ENCODE measurements at places on chromosomes 1 and 21. TPM values are rescaled to one million over a fixed set of nuclear protein-coding genes. Genes with fewer than 3 reads are reported as not detected.

GRCh38 chr21:46376856-46377453, 53.0 kb downstream of the PCNT start:
- no peak for DNase-seq

The PPIAL4G gene
- 0.14 TPM for total RNA-seq

DNA sequence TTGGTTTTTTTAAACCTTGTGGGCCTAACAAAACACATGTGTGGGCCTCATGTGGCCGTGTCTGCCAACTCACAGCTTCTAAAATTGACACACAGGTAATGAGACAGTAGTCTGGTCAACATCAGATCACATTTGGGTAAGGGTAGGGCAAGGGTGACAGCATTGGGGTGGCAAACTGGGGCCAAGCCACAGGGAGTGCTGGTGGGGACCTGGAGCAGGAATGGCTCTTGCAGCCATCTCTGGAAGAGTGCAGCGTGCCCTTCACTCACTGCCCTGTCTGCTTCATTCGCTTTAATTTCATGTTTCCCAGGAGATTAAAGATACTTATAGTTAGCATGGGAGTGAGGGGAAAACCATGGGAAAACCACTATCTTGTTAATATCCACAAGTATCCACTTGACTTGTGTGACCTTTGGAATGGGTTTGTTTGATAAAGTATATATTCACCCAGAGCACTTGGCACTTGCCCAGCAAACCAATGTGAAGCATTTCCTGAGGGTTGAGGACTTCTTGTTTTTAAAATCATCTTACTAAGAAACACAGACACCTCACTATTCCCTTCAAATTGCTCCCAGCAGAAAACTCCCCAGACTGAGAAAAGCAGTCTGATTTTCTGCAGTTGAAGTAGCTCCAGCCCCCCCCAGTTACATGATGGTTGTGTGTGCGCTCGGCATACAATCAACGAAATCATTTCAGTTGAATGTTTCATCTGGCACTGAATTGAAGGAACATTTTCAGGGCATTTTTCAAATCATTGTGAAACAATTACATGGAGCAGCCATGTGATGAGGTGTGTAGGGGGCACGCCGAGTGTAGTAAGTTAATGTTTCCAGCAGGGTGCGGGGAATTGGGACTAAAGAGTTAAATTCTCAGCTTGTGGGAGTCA, 175.7 kb downstream of the VPS13D start:
- DNase-seq: no peak

DNA sequence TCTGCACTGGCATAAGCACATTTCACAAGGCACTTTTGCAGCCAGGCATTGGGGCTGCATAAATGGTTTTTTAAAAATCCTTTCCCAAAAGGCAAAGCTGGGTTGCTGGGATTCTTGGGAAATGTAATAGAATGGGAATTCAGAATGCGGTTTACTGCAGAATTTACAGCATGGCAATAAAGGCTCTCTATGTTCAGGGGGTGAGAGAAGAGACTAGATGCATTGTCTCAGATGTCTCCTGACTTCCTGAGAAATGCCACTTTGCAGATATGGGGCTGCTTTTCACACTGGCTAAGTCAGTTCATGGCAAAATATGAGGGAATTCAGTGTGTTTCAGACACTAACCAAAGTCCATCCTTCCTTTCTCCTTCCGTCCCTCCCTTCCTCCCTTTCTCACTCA, 13.5 kb downstream of the FCGR2B start:
- no peak for DNase-seq

DNA sequence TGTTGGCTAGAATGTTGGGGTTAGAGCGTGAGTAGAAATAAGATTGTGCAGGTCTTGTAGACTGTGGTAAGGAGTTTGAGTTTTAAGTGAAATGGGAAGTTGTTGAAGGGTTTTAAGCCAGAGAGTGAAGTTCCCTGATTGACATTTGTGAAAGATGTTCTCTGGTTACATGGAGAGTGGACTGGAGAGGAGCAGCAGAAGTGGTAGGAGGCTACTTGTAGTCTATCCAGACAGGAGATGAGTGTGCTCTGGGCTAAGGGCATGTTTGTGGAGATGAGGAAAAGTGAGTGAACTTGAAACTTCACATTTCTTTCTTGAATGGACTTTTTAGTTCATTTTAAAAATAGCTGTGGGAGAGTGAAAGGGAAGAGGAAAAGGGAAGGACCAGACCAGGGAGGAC, 37.0 kb downstream of the F3 start:
- DNase-seq: no peak

GRCh38 chr21:23130308-23130707, 2132.1 kb downstream of the NCAM2 start:
- DNase-seq: no peak

- no peak for DNase-seq
Measured at GRCh38 chr1:240000634-240001033, 91.0 kb upstream of the FMN2 start.

DNA sequence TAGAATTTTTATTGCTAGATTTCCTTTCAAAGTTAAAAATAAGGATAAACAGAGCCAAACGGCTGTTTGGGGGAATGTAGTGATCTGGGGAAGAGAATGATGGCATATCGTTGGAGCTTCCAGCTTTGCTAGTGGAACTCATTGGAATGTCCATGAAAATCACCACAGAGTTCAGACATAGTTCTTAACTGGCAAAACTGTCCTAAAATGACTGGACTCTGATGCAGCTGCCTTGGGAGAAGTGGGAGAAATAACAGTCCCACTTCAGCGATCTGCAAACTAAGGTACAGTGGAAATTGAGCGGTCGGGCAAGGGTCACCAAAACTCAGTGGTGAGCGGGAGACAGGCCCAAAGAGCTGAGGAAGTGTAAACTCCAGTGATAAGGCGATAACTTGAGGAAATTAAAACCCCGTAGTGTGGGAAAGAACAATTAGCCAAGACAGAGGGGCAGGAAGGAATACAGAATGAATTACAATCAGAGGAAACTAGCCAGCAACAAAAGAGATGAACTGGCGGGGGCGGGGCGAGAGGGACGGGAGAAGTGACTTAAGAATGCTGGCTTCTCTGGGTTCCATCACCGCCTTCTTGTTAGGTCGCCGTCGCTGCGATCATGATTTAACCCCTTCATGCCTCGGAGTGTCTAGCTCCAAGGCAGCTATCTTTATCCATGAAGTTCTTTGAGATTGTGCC, 89.8 kb upstream of the ARHGAP29 start:
- no peak for DNase-seq

DNA sequence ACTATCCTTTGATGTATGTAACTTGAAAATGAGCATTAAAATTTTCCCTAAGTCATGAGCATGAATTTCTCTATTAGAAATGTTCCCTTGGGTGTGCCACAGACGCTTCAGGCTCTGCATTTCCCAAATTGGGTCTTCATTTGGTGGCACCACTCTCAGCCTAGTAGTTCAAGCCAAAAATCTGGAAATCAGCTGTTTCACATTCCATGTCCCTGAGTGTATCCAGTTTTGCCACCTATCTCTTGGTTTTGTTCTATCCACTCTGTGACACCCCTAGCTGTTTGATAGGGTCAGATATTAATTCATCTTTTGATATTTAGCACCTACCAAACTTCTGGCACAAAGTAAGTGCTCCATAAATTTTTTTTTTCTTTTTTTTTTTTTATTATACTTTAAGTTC, 89.5 kb upstream of the DPH5 start:
- no peak for DNase-seq

DNA sequence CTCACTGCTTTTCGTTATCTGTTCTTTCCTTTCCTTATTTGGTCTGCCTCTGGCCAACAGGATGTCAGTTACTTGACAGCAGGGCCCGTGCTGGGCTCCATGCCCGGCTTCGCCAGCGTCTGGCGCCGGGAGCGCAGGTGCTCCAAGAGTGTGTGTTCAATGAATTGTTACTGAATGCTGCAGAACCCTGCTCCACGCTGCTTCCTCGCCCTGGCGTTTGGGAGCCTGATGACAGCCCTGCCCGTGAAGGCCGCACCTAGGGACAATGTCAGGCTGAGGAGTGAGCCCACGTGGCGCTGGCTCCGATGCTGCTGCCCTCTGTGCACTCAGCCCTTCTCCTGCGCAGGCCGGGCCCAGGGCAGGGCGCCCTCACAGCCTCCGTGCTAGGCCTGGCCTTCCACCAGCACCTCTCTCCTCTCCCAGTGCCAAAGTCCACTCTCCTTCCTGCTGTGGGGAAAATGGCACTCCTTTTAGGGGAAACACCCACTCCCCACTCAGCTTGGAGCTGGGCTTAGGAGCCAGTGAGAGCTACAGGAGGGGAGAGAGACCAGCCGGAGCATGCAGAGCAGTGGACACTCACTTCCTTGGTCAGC, 51.4 kb downstream of the ACBD3 start:
- DNase-seq: no peak

DNA sequence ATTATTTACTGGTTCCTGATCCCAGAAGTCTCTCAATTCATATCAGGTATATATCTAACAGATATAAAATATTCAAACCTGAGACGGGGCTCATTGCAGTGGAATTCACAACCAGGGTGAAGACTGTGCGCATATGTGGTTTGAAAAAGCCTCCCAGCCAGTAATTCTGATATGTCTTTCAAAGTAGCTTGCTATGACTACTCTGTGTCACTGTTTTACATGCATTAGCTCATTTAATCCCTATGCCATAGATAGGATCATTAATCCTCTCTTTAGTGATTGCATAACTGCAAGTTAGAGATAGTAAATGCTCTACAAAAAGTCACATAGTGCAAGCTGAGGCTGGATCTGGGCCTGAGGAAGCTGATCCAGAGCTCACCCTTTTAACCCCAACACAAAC, 251.4 kb downstream of the FMN2 start:
- DNase-seq: no peak

DNA sequence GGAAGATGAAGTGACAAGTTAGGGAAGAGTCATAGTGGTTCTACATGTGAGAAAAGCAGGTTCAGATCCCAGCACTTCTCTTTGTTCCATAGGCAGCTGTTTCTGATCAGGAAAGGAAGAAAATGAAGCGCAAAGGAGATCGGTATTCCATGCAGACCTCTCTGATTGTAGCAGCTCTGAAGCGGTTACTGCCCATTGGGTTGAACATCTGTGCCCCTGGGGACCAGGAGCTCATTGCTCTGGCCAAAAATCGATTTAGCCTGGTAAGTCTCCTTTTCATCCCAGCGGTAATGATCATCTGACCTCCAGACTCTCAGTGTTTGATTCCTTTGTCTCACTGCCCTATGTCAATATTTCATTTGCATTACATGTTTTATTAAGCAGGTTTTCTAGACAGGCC, 173.6 kb downstream of the ZP4 start:
- no peak for DNase-seq

DNA sequence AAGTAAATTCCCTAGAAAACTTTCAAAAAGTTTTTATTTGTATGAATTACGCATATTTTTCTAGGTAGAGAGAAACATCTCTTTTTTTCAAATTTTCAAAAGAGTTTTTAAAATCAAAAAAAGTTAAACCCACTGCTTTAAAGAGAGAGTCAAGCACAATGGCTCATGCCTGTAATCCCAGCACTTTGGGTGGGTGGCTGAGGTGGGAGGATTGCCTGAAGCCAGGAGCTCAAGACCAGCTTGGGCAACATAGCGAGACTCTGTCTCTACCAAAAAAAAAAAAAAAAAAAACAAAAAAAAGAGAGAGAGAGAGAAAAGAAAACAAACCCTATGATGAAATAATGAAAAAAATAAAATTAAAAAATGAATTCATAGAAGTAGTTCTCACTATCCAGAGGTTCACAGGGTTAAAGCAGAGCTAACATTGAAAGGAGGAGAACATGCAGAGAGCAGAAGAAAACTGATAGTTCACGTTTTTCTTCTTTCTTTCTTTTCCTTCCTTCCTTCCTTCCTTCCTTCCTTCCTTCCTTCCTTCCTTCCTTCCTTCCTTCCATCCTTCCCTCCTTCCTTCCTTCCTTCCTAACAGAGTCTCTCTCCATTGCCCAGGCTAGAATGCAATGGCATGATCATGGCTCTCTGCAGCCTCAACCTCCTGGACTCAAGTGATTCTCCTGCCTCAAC, 30.5 kb upstream of the SARS1 start:
- DNase-seq: no peak
